ENCODE measurements at places on chromosomes 5 and 9.

DNA sequence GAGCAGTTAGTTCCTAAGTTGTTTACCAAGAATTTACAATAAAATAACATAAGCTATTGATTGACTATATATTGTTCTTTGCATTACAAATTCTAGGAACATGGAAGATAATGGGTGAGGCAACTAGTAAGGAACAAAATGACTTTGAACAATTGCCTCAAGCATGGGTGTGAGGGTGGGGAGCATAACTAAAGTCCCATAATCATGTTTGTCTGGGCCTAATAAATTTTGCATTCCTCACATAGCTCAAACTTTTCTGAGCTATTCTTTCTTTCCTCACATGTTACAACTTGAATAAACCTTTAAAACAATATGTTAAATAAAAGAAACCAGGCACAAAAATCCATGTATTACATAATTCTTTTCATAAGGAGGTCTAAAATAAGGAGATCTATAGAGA, 1066.1 kb downstream of the NR2F1-AS1 start:
- peak; percentile 23 for DNase-seq

DNA sequence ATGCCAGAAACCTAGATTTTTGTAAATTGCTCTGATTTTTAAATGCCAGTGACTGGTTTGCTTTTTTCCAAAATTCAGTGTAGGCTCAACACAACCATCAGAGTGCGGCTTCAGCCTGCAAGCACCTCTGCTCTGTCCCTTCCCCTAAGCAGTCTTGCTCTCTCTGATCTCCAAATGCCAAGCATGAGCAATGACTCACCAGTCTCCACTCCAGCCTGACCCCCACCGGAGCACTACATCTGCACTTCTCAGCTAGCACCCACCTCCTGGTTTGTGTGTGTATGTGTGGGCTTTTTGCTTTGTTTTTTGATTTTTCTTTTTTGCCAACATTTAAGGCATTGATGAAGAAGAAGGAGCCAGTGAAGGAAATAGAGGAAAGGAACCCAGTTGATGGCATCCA, 61.4 kb upstream of the ADRA1B start:
- DNase-seq, result no peak

DNA sequence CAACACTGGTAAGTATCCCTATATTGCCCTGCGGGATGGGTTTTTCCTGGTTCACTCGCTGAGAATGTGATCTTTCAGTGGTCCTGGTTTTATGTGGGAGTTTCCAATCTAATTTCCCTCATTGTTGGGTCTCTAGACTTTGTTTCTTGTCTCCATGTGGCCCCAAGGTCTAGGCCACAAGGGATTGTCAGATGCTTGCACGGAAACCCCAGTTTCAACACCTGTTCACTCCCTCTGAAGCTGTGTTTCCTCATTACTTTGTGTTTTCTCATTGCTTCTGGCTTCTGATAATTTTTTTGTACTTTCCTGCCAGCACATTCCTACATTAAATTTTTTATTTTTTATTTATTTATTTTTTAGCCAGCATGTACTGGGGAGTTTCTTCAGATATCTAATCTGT, 191.5 kb downstream of the TTLL11 start:
- no peak for DNase-seq

DNA sequence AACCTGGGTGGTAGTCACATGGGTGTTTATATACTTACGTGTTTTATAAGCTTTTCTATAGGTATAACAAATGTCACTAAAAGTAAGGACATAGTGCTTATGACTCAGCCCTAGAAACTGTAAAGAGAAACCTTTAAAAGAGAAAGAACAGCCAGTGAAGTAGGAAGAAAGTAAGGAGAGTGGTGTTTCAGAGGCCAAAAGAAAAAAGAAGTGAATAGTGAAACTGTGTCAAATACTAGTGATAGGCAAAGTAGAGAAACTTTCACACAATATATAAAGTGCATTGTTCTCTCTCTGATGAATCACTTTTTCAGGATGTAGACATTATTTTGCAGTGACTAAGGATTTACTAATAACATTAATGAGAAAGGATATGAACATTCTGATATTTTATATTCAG, 74.2 kb upstream of the SUSD1 start:
- no peak for DNase-seq

- no peak for DNase-seq
These were observed 763.1 kb downstream of the TAF11L14 start for GRCh38 chr5:18397371-18397770.

GRCh38 chr5:176700239-176700847, 53.1 kb downstream of the TSPAN17 start:
- DNase-seq, result no peak

- DNase-seq, result no peak
These were observed 15.3 kb downstream of the MVB12B start for GRCh38 chr9:126341902-126342301.

DNA sequence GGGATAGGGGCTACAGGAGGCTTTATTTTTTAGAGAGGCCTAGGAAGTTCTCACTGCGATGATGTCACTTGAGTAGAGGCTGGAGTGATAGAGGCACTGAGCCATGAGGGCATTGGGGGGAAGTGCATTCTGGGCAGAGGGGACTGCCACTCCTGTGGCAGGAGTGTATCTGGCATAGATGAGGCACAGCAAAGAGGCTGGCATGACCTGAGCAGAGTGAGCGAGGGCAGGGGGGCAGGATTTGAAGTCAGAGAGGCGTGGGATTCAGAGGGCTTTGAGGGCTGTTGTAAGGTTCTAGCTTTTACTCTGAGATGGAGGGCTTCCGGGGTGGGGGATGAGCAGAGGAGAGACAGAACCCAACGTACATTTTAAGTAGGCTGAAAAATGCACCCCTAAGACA, 91.9 kb upstream of the SH3PXD2B start:
- DNase-seq, result no peak

GRCh38 chr9:99073985-99074901, 30.7 kb upstream of the TGFBR1 start:
- DNase-seq, result no peak

DNA sequence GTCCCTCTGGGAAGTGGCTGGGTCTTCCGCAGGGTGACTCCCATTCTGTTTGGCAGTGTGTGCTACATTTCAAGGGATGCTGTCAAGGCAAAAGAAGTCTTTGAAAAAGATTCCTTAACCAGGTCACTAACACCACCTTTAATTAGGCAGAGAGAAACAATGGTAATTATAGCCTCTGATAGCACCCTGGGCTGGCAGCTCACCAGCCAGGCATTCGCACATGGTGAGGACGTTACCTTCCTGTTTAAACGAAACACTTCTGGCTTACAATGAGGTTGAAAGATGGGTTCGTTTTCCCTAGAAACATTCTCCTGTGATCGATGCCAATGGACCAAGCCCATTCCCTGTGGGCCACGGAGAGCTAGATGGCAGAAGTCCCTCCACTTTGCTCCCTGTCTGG, 230.1 kb upstream of the PANK3 start:
- no peak for DNase-seq

DNA sequence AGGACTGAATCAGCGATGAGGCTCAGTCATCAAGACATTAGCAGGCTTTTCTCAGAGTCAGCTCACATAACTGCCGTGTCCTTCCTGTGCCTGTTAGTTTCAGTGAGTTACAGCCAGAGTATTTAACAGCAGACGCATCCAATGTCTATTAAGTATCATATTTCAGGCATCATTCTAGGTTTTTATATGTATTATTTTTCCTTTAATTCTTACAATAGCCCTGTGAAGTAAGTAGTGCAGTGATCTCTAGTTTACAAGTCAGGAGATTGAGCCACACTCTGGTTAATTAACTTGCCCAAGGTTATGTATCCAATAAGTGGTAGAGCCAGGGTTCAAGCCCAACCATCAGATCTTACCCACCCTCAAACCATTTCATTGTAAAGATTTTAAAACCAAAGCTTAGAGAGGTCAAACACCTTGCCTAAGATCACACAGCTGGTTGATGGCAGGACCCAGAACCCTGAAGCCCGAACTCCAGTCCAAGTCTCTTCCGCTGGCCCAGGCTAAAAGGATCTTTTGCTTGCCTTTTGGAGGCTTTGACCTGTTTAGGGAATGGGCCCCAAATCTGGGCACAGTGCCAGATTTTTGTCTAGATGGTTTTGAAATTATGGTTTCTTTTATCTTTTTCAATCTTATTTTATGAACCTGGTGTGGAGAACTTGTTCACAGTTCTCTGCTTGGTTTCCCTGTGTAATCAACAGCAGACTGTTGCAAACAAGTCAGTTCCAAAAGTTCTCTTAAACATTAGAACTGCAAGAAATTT, 261.2 kb upstream of the CLINT1 start:
- DNase-seq, result peak; percentile 88

GRCh38 chr9:109751253-109751652, 28.7 kb upstream of the PALM2AKAP2 start:
- no peak for DNase-seq

- DNase-seq, result no peak
These were observed 142.4 kb downstream of the ST8SIA4 start for GRCh38 chr5:100760688-100761087.

GRCh38 chr5:173296737-173297676, 31.2 kb downstream of the STC2 start:
- no peak for DNase-seq

DNA sequence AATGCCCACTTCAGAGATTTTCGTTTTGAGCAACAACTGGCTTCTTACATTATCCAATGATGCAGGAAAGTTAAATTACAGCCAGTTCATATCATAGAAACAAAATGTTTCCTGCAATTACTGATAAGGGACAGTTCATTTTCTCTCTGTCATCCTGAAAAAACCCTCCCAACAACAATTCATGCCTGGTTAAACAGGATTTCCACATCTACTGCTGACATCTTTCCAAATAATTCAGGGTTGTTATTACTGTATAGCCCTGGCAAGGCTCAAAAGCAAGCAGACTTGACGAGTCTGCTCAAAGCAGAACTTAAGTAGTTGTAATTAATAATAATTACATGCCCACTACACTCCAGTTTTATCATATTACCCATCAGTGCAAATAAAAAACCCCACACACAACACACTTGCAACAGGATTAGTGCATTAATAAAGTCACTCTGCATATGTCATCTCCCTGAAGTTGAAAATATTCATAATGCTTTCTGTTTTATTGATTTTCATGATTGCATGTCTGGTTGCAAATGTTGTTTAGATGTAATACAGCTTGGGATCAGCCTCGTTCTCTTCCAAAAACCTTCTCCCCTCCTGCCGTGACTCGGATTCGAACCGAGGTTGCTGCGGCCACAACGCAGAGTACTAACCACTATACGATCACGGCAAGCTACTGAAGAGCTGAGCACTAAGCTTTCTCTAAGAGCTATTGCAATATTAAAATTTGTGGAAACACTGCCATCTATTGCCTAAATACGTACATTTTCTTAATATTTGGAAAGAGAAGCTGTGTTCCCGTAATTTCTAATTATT, 119.6 kb upstream of the NFIB start:
- no peak for DNase-seq

DNA sequence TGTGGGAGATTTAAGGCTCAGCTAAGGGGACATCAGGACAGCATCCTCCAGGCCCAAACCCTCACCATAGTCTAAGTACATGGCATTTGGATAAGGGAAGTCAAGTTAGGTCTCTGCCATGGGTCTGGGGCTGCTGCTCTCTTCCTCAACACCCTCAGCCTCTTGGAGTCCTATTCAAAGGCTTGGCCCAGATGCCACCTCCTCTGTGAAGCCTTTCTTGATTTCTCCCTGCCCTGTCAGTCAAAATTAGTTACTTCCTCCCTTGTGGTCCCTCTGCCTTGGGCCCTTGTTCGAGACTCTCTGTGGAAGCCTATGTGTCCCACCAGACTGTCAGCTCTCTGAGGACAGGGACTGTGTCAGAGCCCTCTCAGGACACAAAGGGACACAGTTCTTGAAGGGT, 17.7 kb upstream of the DAB2IP start:
- no peak for DNase-seq

GRCh38 chr5:7851617-7852289, 820 bp upstream of the CFAP90 start:
- DNase-seq, result no peak

DNA sequence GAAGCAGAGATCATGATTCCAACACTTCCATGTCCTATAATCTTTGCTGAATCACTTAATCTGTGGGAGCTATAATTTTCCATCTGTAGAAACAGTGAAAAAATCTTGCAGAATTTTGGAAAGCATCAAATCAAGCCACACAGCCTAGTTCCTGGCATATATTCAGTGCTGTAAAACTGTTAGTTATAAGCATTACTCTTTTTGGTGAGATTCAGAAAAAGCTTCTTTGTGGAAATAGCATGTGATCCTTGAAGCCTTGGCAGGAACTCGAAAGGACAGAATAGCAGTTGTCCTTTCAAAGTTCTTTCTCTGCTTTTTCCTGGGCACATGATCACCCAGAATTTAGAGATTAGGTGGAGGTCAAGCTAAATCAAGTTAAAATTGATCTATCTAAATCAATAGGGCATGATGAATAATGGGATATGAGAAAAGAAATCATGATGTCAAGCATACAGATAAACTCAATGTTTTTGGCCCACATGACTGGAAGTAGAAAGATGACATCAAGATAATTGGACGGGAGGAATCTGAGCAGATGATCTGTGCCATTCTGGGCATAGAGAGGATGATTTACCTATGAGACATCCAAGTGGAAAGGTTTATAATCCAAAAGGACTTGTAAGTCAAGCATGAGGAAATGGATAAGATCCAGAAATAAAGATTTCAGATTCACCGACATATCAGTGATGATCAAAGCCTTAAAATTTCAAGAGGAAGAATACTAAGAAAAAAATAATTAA, 73.1 kb downstream of the TMEM232 start:
- no peak for DNase-seq

DNA sequence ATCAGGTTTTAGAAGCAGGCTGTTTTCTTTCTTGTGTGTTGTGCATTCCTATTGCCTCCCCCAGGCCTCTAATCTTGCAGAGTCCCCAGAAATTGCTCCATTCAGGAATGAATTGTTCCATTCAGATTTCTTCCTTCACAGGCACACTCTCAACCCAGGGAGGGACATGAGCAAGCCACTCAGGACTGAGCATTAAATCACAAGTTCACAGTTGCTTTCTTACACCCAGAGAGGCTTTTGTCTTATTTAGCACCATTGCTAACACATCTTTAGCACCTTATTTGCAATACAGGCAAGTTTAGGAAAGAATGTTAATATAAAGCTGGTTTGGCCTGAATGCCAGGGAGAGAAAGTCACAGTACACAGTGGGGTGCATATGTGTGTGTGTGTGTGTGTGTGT, 221.4 kb downstream of the RAB3C start:
- no peak for DNase-seq

- DNase-seq, result no peak
These were observed 458.4 kb downstream of the HINT1 start for GRCh38 chr5:130706696-130707095.

GRCh38 chr5:160356550-160357347, 13.7 kb downstream of the C1QTNF2 start:
- no peak for DNase-seq

- no peak for DNase-seq
These were observed 49.4 kb upstream of the KCNMB1 start for GRCh38 chr5:170438581-170438980.

- no peak for DNase-seq
These were observed 624.1 kb downstream of the ISL1 start for GRCh38 chr5:52007230-52007858.

DNA sequence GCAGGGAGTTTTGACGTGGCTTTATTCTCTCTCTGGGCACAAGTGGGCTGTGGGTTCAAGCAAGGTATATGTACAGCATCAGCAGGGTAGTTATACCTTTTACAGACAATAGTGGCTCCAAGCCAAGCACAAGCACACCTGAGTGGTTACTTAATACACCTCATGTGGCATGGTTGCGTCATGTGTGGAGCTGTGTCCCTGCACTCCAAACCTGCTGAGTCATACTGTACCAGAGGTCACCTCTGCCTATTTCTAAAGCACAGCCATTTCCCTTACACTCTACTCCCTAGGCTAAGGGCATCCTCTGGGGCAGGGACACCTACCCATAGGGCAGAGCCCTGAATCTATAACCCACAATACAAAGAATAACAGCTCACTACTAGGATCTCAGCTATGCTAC, 147.3 kb downstream of the OSTF1 start:
- no peak for DNase-seq

Data from AG09309 (cell line).